ENCODE measurements at places on chromosomes 2 and 18.

DNA sequence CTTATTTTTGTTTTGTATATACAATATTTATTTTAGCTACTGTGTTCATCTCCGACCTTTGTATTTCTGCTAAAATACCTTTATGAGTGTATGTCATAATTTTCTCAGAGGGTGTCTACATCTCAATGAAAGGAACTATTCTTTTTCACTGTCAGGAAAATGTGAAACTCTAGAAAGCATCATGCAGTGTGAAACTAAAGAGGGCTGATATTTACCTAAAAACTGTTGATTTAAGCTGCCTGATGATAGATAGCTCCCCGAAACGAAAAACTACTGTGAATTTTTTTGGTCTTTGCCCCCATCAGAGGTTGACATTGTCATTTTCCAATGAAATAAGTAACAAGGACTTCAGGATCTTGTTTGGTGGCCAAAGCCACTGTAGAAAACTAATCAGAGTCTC, 38.8 kb downstream of the TMEM178A start:
- DNase-seq: no peak

GRCh38 chr2:171999161-171999560, 592 bp upstream of the METAP1D start:
- no peak for DNase-seq

DNA sequence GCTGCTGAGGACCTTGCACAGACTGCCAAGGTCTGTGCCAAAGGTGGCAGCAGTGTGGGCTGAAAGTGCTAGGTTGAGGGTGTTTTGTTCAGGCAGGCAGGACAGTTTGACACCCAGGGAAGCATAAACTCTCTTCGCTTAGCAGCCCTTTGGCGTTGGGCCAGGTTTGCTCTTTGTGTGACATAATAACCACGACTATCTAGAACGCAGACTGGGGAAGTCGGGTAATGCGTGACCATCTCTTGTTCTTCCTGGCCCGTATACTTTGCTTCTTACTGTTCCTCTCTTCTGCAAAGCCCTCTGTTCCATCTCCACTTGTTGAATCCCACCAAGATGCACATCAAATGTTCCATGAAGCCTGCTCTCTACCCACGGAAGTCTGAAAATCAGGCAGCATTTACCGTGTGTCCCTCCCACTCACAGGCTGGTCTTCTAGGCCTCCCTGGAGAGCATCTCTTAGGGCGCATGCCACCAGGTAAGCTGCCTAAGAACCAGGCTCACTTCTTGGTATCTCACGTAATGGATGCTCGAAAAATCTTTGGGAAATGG, 96.7 kb upstream of the LMAN1 start:
- no peak for DNase-seq

- DNase-seq: no peak
These were observed 143.5 kb upstream of the PGAP1 start for GRCh38 chr2:197069958-197070357.

GRCh38 chr2:14628901-14629300, 3.6 kb upstream of the LRATD1 start:
- DNase-seq: no peak

DNA sequence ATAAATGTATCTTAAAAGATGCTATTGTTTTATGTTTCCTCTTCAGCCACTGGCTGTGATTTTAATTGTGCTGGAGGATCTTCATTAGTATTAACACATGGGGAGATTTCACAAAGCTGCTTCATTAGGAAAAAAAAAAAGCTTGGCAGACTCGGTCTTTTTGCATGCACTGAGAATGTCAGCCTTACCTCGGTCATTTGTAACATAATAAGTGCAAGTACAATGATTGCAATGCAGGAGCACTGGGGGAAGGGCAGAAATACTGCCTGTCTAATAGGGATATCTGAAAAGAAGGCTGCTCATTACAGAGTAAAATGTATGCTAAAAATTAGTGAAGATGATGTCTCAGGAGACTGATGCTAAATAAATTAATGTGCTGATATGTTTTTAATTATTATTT, 1.3 kb upstream of the BAZ2B start:
- peak; percentile 50 for DNase-seq

GRCh38 chr2:153394686-153395085, 83.9 kb downstream of the RPRM start:
- no peak for DNase-seq

GRCh38 chr2:70089220-70089982, 2.1 kb downstream of the PCBP1 start:
- peak; percentile 28 for DNase-seq

- no peak for DNase-seq
These were observed 9.8 kb downstream of the SLC4A3 start for GRCh38 chr2:219636941-219637841.

GRCh38 chr2:148998165-148998830, 40.2 kb upstream of the LYPD6B start:
- no peak for DNase-seq

DNA sequence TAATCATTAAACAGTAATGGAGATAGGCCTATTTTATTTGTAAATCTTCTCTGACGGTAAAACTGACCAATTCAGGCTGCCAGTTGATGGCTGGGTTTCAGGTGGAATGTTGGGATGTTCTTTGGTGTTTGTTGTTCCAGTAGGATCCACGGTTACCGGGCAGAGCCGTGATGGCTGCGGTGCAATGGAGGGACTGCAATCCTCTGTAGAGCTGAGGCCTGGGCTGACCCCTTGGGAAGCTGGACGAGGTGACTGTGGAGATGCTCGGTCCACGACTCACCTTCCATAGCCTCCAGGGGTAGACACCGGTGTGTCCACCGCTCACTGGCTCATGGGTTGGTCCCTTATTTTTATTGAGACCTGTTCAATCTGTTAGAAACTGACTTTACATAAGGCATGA, 42.5 kb downstream of the ZNF519 start:
- DNase-seq: no peak

DNA sequence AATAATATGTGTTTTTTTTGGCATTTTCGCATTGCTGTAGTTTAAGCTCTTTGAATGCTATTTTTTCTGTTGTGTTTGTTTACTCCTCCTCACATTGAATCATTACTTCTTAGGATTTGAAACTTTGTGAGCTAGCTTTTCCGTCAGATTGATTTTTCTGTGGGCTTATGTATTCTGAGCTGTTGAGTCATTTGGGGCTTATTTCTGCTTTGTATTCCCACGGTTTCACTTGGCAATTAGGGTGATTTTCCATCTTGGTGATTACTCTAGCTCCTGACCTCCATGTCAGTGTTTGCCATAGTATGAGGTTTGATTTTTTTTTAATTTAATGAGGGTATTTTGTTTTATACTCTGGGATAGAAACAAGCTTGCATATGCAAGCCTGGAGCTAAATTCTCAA, 200.0 kb downstream of the CCDC102B start:
- no peak for DNase-seq

GRCh38 chr2:109376796-109377495, 236.8 kb downstream of the SEPTIN10 start:
- DNase-seq: no peak

DNA sequence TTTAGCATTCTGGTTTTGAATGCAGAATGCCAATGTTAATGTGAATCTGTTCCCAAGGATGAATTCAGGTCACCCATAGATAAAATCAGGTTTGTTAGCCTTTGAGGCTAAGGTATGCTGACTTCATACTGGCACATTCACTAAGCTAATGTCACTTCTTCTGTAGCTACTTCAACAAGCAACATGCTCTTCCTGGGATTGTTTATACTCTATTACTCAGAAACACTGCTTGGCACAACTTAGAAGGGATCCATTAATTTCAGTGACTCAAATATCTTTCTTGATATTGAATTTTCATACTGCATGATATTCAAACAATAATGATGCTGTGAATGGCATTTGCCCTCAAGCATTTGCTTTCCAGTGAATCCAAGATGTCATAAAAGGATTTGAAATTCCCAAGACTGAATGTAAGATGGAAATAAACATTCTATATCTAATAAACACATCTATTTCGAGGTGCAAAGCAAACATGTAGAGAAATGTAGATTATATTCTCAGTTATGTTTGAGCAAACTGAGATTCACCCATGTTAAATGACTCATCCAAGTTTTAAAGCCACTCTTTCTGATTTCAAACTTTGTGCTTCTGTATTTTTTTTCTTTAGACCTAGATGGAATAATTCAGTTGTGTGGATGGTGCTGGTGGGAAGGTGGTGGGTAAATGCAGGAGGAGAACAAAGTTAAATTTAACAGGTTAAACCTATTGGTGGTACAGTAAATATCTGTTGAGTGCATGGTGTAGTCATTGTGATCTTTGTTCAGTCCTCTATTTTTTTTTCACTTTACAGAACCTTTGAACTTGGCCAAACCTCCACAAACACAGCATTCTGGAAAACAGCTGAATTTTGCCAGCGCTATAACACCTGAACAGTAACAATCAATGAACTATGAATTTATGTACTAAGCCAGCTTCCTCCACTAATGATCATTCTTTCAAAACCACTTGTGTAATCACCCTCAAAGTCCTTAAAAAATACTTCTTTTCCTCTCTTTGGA, 162.1 kb upstream of the XIRP2 start:
- no peak for DNase-seq

- DNase-seq: no peak
These were observed 141.5 kb upstream of the FN1 start for GRCh38 chr2:215577356-215577755.

DNA sequence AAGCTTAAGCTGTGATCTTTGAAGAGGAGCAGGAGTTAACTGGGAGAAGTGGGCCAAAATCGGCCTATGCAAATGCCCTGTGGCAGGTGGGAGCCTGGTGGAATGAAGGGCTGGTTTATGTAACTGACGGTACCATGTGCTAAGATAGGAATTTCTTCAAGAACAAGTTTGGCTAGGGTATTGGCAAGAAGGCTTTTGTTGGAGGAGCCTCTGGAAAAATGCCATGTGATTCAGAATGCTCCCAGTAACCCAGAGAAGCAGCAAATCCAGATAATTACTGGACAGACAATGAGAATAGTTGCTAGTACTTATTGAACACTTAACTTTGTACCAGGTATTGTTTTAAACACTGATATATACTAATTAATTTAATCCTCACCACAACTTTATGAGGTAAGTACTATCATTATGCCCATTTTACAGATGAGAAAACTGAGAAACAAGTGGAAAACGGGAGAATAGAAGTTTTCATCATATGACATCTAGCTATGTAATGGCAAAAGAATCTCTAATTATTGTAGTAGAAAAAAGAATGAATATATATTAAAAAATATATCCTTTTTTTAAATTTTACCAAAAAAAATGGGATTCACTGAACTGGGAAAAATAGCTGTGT, 9.1 kb upstream of the FAM124B start:
- peak; percentile 58 for DNase-seq

DNA sequence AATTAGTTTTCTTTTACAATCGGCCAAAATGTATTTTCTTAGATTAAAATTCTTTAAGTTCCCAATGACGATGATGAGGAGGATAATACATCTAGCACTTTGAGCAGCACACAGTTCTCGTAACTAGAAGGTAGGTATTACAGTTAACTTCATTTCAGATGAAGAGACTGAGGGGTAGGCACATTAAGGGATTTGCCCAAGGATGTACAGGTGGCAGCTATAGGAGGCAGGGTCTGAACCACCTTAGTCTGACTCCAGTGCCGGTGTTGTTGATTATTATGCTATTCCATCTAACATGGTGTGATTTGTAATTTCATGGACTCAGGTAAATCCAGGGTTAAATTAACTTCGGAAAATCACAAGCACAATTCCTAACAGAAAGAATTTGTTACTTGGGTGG, 1.1 kb downstream of the CD28 start:
- no peak for DNase-seq
